ENCODE measurements at places on chromosomes 6 and 20.

- DNase-seq = no peak
Measured at GRCh38 chr6:137472641-137473137, 21.5 kb downstream of the OLIG3 start.

GRCh38 chr6:70166088-70166958 lies 136.6 kb downstream of the COL9A1 start:
- peak; percentile 10 for DNase-seq

- DNase-seq = no peak
Measured at GRCh38 chr6:100166956-100167355, 172.9 kb upstream of the MCHR2 start.

DNA sequence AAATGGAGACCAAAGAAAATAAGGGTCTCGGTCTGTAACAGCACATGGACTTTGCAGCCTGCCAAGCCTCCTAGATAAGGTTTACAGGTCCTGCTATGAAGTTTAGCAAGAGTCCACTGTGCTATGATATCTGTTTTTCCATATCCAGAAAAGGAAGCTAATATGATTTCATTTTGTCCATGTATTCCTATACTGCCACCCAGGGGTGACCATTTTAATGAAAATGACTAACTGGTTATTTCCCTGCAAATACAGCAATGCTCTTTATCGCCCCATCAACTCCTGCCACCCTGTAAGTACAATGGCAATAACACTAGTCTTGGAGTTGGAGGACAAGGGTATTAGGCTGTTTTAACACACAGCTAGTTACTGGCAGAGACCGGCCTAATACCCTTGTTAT lies 115.2 kb upstream of the GLP1R start:
- no peak for DNase-seq

DNA sequence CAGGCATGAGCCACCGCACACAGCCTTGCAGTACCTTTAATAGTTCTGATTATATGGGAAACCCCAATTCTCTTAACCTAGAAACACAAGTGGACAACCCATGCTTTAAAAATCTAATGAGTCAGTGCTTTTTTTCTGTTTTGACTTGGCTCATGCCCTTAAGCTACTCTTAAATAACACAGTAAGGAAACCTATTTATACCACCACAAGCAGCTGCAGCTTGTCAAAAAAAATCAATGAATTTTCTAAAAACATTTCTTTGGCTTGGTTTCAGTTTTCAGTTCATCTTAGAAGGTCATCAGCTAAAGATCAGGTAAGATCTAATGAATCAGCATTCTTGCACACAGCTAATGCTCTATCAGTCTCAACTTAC lies 124.1 kb upstream of the DST start:
- no peak for DNase-seq

GRCh38 chr6:73377225-73377624 lies 7.5 kb upstream of the OOEP start:
- no peak for DNase-seq

- DNase-seq = no peak
Measured at GRCh38 chr6:106247293-106247692, 78.3 kb downstream of the ATG5 start.

- no peak for DNase-seq
Measured at GRCh38 chr6:88157106-88157505, 9.0 kb downstream of the CNR1 start.

- no peak for DNase-seq
Measured at GRCh38 chr6:26012061-26012460, 49.5 kb downstream of the TRIM38 start.

DNA sequence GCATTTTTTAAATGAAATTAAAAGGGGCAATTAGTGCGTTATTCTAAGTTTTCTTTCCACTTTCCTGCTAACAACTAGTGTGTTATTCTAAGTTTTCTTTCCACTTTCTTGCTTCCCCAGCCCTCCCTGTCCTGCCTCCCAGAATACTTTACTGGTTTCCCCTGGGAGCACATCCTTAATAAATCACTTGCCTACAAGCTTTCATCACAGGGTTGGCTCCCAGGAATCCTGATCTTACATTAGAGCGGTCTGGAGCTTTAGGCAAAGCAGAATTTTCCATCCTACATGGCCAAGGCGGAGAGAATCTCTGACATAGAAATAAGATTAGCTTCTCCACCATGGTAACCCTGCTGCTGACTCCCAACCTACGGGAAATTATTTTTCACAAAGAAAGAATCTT lies 150.4 kb downstream of the BFSP1 start:
- no peak for DNase-seq

DNA sequence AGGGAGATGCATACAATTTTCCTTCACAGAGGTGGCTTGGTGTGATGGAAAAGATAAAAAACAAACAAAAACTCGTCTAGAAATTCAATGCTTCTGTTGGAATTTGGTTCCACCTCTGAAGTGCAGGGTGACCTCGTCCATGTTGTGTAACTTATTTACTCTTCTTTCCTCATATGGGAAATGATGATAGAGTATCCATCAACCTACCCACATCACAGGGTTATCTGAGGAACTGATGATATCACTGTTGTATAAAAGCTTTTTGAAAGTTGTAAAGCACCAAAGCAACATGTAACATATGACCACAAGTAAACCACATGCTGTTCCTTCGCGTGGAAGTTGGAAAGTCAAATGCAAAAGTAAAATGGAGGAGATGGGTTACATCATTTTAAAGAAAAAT lies 212.0 kb upstream of the SGK1 start:
- DNase-seq = no peak

DNA sequence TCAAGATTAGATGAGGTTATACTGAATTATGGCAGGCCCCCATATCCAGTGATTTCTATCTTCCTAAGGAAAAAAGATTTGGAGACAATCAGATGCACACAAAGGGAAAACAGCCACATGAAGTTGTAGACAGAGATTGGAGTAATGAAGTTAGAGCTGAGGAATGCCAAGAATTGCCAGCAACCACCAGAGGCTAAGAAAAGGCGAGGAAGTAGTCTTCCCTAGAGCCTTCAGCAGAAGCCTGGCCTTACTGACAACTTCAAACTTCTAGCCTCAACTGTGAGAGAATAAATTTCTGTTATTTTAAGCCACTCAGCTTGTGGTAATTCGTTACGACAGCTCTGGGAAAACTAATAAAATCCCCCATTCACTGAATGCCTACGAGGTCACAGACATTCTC lies 473.9 kb downstream of the COL12A1 start:
- no peak for DNase-seq

DNA sequence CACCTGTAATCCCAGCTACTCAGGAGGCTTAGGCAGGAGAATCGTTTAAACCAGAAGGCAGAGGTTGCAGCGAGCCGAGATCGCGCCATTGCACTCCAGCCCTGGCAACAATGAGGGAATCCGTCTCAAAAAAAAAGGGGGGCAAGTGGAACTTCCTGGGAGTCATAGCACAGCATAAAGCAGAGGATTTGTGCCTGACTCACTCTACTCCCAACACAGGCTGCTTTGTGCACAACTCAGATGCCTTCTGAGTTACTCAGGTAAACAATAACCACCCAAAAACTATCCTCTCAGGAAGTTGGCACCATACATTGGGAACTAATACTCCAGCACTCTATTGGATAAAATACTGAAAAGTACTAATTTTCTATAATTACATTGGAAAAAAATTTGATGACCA lies 2.5 kb upstream of the TMEM244 start:
- DNase-seq = no peak

DNA sequence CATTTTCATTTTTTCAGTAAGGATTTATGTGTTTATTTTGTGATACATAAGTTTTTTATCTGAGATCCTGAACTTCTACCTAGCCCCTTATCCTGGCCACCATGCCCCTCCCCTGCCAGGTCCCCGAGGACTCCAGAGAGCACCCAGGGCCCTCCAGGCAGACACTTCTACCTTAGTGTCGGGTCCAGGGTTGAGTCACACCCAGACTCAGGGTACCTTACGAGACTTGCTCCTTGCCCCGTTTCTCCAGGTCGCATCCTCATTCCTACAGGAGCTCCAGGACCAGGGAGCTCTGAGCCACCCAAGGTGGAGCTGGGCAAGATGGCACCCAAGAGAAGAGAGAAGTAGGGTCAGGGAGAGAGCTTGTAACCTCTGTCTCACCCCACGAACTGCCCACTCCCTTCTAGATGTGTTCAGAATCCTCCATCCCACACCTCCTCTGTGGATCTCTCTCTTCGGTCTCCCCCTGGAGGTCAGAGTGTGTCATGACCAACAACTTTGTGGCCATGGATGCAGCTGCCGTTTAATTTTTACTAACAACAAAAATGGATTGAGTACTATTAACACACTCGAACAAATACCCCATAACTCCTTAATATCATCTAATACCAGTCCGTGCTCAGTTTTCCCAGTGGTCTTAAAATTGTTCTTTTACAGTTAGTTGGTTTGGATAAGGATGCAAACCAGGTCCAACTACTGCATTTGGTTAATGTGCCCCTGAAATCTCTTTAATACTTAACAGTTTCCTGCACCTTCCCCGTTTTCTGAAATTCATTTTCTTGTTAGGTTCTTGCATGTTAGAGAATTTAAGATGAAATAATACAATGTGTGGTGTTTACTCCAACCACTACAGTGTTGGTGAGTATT lies 130.6 kb upstream of the INSM1 start:
- DNase-seq = peak; percentile 29

DNA sequence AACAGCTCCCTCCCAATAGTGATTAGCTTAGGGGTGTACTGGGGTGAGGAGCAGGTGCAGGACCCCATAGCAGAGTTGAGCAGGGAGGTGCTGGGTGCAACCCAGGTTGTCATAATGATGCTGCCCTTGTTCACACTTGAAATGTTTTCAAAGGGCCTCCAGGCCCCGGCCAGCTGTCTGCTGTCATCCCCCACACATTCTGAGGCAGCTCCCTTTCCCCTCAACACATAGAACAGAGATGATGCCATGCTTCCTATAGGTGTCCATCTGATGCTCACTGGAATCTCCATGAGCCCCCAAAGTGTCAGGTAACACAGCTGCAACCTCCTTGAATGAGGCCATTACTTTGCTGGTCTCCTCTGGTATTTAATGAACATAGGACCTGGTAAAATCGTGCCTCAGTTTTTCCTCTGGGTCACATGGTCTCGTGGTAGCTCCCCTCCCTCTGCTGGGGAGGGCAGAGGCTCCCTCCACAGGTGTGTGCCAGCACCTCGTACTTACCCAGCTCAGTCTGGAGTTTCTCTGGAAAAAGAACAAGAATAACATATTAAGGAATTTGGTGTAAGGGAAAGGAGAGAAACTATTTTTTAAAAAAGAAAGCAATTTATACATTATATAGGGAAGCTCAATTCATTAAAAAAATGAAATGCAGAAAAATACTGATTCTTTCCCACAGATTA lies 5.6 kb downstream of the BTNL2 start:
- DNase-seq = no peak

DNA sequence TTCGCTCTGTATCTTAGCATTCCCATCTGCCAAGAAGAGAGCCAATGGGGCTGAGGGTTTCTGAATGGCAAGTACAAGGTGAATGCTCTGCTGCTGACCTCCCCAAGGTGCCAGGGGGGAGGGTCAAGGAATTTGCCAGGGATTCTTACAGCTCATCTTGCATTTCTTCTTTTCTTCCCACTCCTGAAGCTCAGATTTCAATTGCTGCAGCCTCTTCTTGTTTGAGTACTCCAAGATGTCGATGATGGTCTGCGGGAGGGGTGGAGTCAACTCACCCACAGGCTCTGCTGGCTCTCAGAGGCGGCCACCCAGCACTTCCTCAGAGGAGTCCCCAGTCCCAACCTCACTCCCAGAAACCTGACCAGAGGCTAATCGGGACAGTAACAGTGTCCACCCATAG lies 12.4 kb downstream of the C20orf96 start:
- DNase-seq = no peak

- DNase-seq = no peak
Measured at GRCh38 chr20:41571006-41571405, 47.2 kb downstream of the CHD6 start.

- DNase-seq = no peak
Measured at GRCh38 chr6:36677059-36677749, 1.3 kb upstream of the CDKN1A start.

GRCh38 chr6:134391205-134391604 lies 73.3 kb upstream of the SGK1 start:
- no peak for DNase-seq

All from stimulated activated CD4-positive, alpha-beta T cell treated with anti-CD3 and anti-CD28 coated beads, Interleukin-4, amount 100 ng/mL, for 24 hours (primary cell).